ENCODE measurements at places on chromosomes 2 and 18.

DNA sequence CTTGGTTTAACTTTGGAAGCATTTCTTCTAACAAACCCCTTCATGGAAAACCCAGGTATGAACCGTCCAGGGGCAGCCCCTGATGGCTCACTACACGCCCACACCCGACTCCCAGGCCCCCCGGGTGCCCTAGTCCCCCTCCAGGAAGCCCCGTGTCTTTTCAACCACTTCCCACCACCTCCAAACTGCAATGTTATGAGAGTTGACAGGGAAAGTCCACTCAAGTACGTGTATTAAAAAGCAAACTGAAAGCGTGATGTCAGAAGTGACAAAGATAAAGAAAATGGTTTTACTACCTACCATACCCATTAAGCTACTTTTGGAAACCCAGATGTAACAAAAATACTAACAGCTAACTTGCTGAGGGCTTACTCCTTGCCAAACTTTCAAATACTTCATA, 51.5 kb downstream of the L3MBTL4 start:
- DNase-seq, result no peak

DNA sequence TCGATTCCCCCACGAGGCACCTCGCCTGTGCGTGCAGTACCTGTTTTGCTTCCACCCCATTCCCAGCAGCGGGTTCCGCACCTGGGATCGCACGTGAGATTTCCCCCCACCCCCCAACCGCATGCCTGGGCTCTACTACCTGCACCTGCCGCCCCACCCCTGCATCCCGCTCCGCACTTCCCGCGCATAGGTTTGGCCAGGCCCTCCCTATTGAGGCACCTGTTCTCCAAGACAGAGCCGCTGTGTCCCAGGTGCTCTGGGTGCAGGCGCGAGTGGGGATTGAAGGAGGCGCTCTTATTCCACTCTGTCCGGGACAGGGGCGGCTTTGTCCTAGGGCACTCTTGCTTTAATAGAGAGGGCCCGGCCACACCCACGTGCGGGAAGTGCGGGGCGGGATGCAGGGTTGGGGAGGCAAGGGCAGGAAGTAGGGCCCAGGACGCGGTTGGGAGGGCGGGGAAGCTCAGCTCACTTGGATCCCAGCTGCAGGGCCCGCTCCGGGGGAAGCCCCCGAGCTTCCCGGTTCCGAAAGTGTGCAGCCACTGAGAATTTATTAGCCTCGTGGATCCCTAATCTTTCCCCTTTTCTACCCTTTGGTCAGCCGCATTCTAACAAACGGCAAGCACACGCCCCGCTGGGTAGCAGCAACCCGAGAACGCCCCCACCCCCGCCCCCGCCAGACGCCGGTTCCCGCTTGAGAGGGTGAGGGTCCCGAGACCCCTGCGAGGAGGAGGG, 670 bp upstream of the MOCOS start:
- DNase-seq, result peak; percentile 51

DNA sequence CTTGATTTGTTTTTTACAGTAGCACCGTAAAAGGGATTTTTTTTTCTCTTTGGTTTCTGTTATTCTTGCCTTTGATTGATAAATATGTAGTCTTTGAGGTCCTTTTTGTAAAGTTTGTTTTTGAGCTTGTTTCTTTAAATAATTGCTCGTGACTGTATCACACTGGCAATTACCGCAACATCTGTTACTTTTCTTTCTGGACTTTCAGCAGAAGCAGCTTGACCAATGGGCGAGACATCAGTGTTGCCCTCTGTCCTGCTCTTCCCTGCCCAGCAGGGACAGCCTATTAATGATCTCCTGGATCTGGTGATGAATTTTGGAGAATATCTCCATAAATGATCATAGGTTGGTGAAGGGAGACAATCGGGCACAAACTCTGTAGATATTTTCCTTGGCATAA, 74.9 kb downstream of the TDRD15 start:
- no peak for DNase-seq

GRCh38 chr2:21277068-21278056, 153.6 kb downstream of the TDRD15 start:
- DNase-seq, result no peak

DNA sequence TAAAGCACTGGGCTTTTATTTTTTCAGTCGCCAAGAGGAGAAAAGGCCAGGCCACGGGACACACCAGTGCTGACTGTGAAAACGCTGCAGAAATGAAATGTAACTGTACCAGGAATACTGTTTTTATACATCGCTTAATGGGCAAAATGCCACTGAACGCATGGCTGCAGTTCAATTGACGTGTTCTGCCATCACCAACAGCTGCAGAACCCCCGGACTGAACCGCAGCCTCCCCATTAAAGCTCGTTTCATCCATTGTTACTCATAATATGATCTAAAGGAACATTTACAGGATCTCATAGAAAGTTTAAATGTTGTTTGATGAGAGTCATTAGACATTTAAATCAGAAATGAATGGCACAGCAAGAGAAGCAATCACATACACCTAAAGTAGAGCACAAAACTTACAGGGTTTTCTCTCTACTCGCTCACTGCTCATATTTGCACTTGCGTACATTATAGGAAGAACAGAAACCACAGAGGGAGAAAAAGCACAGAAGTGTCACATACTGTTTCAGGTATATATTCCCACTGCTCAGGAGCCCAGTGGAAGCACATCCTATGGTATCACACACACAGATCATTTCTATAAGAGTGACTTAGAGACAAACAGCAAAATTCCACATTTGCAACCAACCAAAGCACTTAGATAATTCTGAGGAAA, 35.3 kb downstream of the TCF4 start:
- DNase-seq, result no peak

- DNase-seq, result no peak
These were observed 350.3 kb upstream of the HS6ST1 start for GRCh38 chr2:128668946-128669345.

GRCh38 chr2:157751462-157752058, 122.9 kb upstream of the ACVR1C start:
- DNase-seq, result no peak

GRCh38 chr2:121634354-121635307, 14.6 kb downstream of the CLASP1 start:
- no peak for DNase-seq

DNA sequence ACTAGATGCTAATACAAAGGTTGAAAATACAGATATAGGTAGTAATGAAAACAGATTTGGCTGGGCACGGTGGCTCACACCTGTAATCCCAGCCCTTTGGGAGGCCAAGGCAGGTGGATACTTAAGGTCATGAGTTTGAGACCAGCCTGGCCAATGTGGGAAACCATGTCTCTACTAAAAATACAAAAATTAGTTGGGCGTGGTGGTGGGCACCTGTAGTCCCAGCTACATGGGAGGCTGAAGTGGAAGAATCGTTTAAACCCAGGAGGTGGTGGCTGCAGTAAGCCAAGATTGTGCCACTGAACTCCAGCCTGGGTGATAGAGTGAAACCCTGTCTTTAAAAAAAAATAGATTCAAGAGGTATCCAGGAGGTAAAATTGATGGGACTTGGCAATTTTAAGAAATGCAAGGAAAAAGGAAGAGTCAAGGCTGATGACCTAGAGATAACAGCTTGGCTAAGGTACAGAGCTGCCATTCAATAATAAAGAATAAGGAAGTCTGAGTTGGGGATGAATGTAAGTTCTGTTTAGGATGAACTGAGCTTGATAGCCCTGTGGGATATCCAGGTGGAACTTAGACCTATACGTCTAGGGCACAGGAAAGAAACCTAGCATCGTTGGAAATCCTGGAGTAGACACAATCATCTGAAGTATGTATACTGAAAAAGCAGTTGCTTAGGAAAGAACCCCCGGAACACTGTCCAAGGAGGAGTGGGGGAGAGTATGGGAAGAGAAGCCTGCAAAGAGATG, 9.1 kb downstream of the MAT2A start:
- no peak for DNase-seq

DNA sequence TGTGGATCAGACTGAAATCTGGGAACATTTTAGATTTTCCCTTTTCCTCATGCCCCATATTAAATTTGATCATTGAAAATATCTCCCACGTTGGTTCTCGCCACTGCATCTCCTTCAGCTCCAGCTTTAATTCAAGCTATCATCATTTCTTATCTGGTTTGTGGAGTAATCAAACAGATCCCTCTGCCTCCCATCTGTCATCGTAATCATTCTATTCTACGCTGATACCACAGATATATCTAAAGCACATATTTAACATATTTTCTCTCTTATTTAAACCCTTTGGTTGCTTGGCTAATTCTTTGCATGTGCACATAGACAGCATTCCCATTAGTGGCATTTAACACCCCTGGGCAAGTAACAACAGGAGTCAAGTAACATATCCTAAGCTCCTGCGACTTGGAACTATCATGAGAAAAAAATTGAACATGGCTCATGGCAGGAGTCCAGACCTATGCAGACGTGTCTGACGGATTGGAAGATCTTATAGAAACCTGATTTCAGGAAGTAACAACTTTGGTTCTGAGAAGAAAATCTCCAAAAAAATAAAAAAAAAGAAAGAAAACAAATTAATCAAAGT, 158.8 kb upstream of the KYNU start:
- DNase-seq, result no peak

DNA sequence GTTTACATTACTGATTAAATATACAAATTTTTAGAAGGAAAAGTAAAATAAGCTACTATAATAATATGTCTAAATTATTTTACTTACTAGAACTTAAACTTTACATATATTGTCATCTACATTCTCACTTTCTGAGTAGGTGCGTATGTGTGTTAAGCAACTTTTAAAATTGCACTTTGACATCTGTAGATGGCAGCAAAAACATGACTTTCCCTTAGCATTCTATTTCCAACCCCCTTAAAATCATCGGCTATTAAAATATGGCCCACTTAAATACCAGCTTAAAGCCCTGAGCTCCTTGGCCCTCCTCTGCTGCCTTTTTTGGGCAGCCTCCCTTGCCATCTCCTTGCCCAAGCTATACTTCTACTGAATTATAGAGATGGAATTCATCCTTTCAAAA, 78.0 kb downstream of the UPP2 start:
- peak; percentile 22 for DNase-seq

GRCh38 chr2:109160714-109161440, 31.9 kb downstream of the SH3RF3 start:
- peak; percentile 76 for DNase-seq

- DNase-seq, result no peak
These were observed 39.6 kb downstream of the PTPN2 start for GRCh38 chr18:12844391-12844790.

DNA sequence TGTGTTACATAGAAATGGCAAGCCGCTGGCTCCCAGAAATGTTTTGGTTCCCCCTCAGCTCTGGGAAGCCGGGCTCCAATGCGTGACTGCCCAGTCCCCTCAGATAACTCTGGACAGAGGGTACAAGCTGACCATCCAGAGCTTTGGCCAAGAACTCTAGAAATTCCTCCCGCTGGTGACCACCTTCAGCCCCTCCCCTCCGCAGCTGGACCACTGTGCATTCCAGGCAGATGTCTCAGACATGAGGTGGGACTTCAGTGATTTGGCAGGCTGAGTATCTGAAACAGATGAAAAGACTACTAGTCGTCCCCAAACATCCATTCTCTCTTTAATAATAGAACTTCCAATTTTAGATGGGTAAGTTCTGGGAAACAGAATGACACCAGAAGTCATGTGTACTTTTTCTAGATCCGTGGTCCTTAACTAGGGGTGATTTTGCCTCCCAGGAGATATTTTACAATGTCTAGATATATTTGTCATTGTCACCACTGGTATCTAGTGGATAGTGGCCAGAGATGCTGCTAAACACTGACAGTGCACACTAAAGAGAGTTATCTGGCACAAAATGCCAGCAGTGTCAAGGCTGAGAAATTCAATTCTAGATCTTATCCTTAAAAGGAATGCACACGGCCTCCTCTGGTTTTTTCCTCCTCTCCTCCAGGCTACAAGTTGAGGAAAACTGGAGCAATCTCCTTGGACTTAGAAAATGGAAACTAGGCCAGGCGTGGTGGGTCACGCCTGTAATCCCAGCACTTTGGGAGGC, 294.3 kb downstream of the SRBD1 start:
- no peak for DNase-seq

- no peak for DNase-seq
These were observed 124.0 kb downstream of the GAREM1 start for GRCh38 chr18:32346671-32347070.

DNA sequence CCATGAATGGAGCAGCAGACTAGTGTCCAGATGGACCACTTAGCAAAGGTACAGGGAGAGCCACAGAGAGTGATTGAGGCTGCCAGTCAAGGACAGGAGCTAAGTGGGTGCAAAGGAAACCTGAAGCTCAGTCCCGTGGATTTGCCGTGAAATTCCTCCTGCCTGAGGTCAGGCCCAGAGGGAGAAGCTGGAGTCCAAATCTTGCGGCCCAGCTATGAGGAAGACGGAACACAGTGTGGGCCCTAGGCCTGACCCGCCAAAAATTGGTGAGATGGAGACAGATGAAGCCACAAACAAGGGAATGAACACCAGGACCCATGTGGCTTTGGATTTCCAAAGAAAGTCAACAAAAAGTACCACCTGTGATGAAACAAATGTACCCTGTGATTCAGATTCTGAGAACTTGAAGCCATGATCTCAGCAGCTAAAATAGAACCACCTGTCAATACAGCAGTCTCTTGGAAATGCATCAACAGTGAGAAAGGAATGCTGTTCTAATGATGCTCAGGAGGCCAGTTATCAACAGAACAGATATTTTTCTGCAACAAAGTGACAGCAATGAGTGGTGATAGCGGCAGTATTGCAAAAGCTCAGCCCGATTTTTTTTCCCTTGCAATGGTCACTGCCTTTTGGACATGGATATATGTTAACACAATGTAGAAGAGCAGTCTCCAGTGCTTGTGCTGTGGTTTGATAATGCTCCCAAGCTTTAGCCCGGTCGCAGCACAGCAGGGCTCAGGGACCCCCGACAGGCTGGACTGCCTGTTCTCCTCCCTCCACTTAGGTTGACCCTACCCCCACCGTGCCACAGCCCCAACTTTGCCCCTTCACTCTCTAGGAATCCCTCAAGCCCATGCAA, 10.7 kb downstream of the COL6A3 start:
- no peak for DNase-seq

GRCh38 chr2:71070294-71071093, 2.0 kb downstream of the NAGK start:
- DNase-seq, result peak; percentile 46

GRCh38 chr18:7889515-7889914, 322.4 kb downstream of the PTPRM start:
- no peak for DNase-seq

DNA sequence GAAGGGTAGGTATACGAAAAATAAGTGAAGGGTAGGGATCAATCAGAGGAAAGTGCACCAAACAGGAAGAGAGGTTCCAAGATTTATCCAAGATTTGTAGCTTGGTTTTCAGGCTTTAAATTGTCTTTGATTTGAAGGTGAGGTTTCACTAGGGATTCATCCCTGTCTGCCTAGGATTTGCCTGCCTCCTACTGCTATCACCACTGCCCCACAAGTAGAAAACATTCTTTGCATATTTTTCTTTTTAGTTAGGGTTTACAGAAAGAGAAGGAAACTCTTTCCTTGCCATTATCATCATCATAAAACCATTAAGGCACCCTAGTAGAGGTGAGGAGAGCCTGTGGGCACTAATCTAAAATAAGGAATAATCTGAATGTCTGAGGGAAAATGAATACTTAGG, 45.8 kb upstream of the TANC1 start:
- DNase-seq, result no peak

GRCh38 chr18:49514577-49514976, 27.5 kb upstream of the C18orf32 start:
- no peak for DNase-seq

Data from D341Med (cell line).